Activated CD4-positive, alpha-beta T cell treated with anti-CD3 and anti-CD28 coated beads for 4 hours (primary cell): ENCODE measurements at places on chromosomes 2 and 18.

GRCh38 chr2:156192468-156192867 lies 140.1 kb downstream of the NR4A2 start:
- DNase-seq = peak; percentile 1

- DNase-seq = no peak
These were observed 6.5 kb downstream of the NFATC1 start for GRCh38 chr18:79402209-79402576.

- no peak for DNase-seq
These were observed 15.8 kb downstream of the PKDCC start for GRCh38 chr2:42063431-42064171.

DNA sequence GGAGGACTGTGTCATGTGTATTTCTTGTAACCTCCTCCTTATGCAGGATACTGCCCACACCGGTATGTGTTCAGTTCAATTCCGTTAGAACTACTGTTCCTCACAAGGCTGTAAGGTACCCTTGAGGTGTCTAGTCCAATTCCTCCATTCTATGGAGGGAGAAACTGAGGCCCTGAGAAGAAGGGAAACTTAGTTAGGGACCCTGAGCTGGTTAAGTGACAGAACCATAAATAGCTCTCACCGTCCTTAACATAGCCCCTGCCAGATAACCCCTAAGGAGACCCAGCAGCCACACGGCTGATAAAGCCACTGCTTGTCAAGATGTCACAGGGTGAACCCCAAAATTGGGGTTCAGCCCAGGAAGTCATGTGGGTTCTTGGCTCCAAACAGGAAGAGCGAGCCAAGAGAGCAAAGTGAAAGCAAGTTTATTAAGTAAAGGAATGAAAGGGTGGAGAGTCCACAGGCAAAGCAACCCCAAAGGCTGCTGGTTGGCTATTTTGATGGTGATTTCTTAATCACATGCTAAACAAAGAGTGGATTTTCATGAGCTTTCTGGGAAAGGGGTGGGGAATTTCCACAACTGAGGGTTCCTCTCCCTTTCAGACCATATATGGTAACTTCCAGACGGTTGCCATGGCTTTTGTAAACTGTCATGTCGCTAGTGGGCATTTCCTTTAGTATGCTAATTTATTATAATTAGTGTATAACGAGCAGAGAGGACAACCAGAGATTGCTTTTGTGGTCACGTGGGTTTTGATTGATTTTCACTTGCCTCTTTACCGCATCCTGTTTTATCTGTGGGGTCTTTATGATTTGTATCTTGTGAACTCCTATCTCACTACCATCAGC lies 83.4 kb upstream of the RTN4 start:
- DNase-seq = peak; percentile 50

GRCh38 chr2:207967121-207967520 lies 58.2 kb downstream of the PLEKHM3 start:
- no peak for DNase-seq

GRCh38 chr18:57644540-57644939 lies 22.9 kb upstream of the NARS1 start:
- no peak for DNase-seq

- DNase-seq = no peak
These were observed 180.8 kb downstream of the TCF4 start for GRCh38 chr18:55407191-55407590.

GRCh38 chr2:36564377-36564930 lies 33.5 kb downstream of the FEZ2 start:
- no peak for DNase-seq

DNA sequence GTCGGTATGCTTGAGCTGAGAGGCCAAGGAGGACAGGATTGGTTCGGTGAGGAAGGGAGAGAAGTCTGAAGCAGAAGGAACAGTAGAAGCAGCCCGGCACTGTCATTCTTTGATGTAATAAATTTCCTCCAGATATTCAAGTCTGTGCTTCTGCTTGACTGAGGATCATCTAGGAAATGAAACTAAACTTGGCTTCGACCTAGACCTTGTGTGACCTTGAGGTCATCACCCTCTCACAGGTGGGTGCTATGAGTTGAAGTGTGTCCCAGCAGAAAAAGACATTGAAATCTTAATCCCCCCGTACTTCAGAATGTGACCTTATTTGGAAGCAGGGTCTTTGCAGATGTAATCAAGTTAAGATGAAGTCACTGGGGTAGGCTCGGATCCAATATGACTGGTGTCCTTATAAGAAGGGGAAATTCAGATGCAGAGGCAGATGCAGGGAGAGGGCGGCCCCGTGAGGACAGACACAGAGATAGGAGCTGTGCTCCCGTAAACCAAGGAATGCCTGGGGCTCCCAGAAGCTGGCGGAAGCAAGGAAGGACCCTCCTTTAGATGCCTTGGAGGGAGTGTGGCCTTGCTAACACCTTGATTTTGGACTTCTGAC lies 49.0 kb downstream of the PRKCE start:
- DNase-seq = no peak

DNA sequence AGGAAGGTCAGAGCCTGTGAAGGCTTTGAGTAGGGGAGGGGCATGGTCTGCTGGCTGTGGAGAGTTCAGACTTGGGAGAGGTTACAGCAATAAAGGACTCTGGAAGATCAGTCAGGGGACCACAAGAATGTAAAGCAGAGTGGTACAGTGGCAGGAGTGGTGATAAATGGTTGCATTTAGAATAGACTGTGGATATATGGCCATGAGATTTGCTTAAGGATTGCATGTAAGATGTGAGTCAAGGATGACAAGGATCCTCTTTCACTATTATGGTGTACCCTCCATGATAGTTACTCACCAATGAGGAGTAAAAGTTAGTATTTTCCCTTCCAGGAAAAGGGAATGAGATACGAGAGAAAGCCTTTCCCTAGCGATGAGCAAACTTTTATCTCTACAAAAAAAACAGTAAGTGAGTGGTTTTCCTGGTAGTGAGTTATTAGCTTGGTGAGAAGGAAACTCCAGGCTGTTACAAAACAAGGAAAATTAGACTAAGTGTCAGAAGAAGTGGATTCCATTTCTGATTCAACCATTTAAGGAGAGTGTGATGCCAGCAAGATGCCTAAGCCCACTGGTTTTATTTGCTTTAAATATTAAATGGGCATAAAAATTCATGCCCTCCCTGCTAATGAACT lies 818.0 kb upstream of the ACVR2A start:
- no peak for DNase-seq

DNA sequence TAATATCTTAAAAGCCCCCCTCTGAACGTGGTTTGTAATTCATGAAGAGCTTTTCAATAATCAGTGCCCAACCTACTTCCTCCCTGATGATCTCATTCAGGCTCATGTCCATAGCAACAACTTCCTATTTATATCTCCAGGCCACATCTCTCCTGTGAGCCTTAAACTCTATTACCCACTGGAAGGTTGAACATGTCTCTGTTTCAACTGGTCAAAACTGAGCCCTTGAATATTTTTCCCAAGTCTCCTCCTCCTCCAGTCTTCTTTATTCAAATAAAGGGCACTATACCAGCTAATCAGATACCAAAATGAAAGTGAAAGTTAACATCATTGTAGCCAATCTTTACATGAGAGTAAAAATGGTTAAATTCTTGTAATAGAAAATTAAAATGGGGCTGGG lies 63.7 kb upstream of the ITGA4 start:
- DNase-seq = peak; percentile 5

- DNase-seq = no peak
These were observed 106.0 kb downstream of the DTNB start for GRCh38 chr2:25567406-25567805.

DNA sequence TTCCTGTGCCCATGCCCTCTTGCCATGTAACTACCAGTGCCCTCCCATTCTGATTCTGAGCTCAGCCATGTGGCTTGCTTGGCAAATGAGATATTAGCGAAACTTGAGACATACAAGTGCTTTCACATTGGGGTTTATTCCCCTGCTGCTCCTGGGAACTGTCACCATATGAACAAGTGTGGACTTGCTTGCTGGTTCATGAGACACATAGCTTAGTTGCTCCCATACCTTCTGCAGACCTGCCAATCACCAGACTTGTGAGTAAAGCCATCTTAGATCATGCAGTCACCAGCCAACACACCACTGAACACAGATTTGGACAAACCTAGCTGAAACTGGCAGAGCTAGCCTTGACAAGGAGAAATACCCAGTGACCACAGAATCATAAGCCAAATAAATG lies 155.1 kb downstream of the SS18 start:
- DNase-seq = no peak

DNA sequence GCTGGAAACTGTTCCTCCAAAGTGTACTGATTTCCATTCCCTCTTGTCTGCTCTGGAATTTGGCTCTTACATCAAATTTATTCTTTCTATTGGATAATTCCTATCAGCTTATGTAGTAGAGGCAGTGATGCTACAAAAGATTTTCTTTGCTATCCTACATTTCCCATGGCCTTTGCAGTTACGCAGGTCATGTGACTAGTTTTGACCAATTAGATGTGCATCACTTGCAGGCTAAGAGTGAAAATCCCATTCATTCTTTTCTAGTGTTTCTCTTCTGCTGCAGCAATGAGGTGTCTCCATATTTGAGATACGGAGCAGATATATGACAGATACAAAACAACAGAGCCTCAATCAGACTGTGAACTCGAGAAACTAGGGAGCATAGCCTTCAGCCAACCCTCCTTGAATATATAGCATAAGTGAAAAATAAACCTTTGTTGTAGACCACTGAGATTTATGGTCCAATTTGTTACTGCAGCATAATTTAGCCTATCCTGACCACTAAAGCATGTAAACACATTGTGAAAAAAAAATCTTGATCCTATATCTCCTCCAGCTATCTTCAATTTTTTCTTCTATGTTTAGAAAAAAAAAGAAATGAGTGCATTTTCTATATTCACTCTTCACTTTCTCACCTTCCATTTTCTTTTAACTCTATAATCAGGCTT lies 102.0 kb downstream of the HNMT start:
- no peak for DNase-seq

DNA sequence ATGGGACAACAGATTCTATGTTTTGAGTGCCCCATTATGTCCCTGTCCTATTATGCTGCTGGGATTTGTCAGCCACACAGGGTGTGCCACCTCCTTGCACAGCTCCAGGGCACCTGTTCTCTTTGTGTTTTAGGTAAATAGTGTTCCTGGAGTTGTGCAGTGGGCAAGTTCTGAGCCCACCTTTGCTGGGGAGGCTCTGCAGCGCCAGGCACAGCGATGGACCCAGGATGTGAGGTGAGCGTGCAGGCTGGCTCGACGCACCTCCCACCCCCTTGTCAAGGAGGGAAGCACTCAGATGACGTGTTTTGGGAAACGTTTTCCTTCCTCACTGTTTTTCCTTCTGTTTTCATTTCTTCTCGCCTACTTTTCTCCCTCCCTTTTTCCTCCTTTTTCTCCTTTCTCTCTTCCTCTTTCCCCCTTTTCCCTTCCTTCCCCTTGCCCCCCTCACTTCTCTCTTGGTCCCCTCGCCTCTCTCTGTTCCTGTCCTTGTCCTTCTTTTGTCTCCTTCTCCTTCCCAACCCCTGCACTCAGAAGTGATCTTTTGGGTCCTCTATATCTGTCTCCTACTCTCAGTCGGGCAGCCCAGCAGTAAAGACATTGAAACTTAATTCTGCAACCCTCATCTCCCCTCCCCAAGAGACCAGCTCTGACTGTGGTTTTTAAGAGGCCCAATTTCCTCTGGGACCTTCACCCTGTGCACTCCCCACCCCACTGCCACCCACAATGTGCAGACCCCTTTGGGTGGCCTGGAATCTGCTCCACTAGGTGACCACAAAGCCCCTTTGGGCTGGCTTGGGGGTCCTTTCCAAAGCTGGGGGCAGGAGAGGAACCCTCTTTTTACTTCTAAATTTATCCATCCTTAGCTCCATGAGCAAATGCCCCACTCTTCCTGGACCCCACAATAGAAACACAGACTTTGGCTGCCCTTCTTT lies 104.0 kb downstream of the MCFD2 start:
- no peak for DNase-seq

DNA sequence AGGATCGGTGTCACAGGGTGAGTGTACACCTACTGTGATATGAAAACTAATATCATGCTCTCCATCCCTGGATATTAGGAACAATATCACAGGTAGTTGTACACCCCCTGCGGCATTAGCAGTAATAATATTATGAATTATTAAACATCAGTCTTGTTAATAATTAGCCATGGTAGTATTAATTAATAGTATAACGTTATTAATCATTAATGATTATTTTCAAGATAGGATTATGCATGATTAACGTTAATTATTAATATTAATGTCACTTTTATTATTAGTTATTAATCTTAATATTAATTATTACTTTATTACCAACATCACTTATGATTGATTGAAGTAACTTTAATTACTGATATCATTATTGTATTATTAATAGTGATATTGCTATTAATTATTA lies 26.2 kb upstream of the NAGK start:
- no peak for DNase-seq

- DNase-seq = no peak
These were observed 93.7 kb downstream of the HS1BP3 start for GRCh38 chr2:20557226-20557625.

DNA sequence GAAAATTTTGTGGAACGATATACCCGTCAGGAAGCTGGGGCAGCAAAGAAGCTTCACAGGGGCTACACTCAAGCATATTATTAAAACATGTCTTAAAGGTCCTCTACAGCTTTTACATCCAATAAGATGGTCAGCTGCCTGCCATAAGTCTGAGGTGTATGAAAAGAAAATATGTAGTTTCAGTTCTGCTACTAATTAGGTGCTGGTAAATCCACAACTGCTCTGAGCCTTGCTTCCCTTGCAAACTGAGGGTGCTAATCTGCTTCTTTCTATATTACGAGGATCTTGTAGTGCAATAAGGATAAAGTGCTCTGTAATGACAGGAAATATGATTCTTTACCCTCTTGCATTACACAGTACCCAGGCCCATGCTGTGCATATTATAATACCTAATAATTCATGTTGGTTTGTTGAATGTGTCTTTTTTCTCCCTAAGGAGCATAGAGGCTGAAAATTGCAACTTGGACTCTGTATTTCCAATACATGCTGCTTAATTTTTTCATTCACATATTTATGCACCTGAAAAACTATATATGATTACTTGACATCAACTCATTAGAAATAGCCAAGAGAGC lies 14.5 kb upstream of the SLC8A1 start:
- DNase-seq = no peak

DNA sequence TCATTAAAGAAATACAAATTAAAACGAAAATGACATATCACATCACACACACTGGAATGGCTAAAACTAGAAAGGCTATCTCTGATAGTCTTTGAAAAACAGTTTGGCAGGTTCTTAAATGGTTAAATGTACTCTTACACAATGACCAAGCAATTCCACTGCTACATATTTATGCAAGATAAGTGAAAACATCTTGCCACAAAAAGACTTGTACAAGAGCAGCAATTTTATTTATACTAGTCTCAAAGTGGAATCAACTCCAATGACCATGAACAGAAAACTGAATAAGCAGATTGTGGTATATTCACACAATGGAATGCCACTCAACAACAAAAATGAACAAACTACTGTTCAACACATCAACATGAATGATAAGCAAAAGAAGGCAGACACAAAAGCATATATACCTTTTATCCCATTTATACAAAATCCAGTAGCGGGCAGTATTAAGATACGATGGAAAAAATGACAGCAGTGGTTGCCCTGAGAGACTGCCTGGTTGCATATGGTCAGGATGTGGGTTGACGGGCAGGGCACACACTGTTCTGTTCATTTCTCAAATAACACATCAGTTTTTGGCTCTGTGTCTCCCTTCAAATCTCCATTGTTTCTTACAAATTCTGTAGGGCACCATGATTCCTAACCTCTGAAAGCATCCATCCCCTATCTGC lies 25.4 kb downstream of the SP100 start:
- peak; percentile 37 for DNase-seq

GRCh38 chr2:9975805-9976447 lies 24.4 kb downstream of the GRHL1 start:
- DNase-seq = peak; percentile 10
